ENCODE measurements at places on chromosomes 2 and 18.

- DNase-seq = no peak
Observed at GRCh38 chr2:197929008-197929885, 124.9 kb downstream of the PLCL1 start.

GRCh38 chr2:184644685-184645084 is 46.4 kb downstream of the ZNF804A start:
- DNase-seq = no peak

GRCh38 chr2:8515864-8516533 is 165.9 kb upstream of the ID2 start:
- DNase-seq = no peak

GRCh38 chr18:3605954-3606443 is 156.0 kb downstream of the TGIF1 start:
- no peak for DNase-seq

DNA sequence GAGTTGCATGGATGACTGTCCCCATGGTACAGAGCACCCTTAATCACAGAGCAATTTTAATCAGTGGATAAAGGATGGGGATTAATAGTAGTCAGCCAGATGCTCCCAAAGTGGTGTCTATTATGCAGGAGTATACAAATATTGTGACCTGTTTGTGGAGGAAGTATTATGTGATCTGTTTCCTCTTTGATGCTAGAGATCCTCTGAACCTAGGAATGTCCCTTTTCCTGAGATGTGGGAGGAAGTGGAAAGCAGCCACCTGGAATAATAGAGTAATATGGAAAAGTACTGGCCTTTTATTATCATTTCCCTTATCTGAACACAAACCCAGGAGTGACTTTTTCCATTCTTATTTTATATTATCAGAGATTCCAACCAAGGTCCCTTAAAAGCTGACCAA is 94.2 kb upstream of the EFEMP1 start:
- no peak for DNase-seq

DNA sequence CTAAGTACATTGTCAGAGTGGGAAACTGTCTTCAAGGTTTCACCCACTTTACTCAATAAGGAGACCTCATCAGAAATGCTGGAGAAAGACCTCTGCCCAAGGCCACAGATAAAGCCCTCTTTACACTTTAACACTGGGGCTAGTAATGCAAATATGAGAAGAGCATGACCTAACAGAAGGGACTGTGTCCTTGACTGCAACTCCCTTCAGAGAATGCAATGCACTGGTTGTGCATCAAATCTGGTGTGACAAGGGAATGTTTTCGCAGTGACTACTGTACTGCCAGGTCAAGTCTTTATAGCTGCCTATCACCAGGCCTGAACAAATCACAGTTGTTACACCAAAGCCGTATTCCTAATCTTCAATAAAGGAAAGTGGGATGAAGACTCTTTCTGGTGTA is 28.6 kb downstream of the CDH19 start:
- DNase-seq = no peak

Data from amniotic stem cell (primary cell).